ENCODE measurements at places on chromosomes 11 and 22.

GRCh38 chr11:130827451-130828377, 88.6 kb downstream of the SNX19 start:
- no peaks in the 10 kb centered on the region for H3K36me3 ChIP-seq
- H3K4me1 ChIP-seq = peaks cover 11% of the 10 kb centered on the region
- DNase-seq = peak; percentile 79

DNA sequence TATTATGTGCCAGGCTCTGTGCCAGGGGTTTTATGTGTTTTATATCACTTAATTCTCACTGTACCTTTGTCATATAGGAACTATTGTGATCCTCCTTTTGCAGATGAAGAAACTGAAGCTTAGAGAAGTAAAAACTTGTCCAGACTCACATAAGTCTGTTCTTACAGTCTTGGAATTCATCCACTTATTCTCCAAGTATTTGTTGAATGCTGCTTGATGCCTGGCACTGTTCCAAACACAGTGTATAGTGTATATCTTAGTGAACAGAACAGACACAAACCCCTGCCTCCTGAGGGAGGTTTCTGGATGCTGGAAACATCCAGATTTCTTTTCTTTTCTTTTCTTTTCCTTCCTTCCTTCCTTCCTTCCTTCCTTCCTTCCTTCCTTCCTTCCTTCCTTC, 29.0 kb upstream of the FGF3 start:
- no peaks in the 10 kb centered on the region for H3K4me1 ChIP-seq
- H3K4me3 ChIP-seq = no peak overlapping the region
- H3K27me3 ChIP-seq = no peaks in the 10 kb centered on the region
- no peak overlapping the region for H3K27ac ChIP-seq
- no peak for DNase-seq
- no peaks in the 10 kb centered on the region for H3K36me3 ChIP-seq

DNA sequence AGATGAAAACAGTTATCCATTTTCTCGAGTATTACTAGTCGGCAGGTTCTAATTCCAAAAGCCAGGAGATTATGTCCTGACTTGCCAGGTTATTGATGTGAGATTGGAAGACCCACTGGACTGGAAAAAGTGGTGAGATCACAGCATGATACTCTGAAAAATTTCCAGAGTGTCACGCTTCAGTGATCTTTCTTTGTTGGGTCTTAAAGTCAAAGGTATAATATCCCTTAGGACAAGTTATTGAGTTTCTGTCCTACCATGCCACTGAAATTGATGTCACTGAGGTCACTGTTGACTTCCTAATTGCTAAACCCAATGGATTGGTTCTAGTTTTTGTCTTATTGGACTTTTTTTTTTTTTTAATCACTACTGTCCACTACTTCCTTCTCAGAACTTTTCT, 104.5 kb upstream of the GRAMD1B start:
- no peak overlapping the region for H3K27ac ChIP-seq
- H3K4me3 ChIP-seq = no peak overlapping the region
- no peak for DNase-seq
- H3K4me1 ChIP-seq = peaks cover 6% of the 10 kb centered on the region

- H3K27ac ChIP-seq = no peak overlapping the region
- H3K27me3 ChIP-seq = no peaks in the 10 kb centered on the region
- no peaks in the 10 kb centered on the region for H3K4me1 ChIP-seq
- H3K36me3 ChIP-seq = no peaks in the 10 kb centered on the region
- no peak for DNase-seq
- H3K4me3 ChIP-seq = no peak overlapping the region
Observed at GRCh38 chr11:3192511-3193372, 25.9 kb downstream of the MRGPRG start.

- H3K4me1 ChIP-seq = no peaks in the 10 kb centered on the region
- no peak overlapping the region for H3K4me3 ChIP-seq
- DNase-seq = no peak
Observed at GRCh38 chr11:89535221-89535620, 44.0 kb upstream of the NOX4 start.

DNA sequence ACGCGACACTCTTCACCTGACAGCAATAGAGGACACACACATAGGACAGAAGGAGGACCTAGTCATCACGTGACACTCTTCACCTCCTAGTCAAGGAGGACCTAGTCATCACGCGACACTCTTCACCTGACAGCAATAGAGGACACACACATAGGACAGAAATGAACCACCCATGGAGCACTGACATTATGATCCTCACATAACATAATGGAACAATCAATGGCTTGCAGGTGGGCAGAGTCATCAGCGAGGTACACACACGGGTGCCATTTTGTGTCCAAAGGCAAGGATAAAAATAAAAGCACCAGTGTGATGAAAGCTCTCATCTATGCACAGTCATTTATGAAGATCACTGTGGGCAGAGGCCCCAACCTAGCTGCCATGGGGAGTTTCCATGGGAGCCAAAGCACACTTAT, 354.7 kb downstream of the LARGE1 start:
- H3K4me1 ChIP-seq = no peaks in the 10 kb centered on the region
- no peak overlapping the region for H3K4me3 ChIP-seq
- no peak for DNase-seq

DNA sequence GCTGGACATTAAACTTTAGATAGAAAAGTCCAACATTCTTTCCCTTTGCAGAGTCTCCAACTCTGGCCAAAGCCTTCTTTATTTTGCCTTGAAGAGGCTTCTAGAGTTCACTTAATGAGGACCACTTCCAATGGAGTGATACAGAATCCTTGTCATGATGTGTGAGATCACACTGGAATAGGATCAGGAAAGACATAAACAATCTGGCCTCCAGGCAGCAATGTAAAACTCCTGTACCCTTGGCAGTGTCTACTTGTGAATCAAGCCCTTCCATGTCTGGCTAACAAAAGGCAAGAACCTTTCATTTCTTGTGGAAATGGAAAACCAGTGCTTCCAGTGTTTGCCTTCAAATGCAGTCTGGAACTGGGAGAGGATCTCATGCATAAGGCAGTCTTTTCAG, 56.5 kb upstream of the FIBIN start:
- no peak overlapping the region for H3K4me3 ChIP-seq
- no peak overlapping the region for H3K27ac ChIP-seq
- no peak for DNase-seq
- H3K27me3 ChIP-seq = no peaks in the 10 kb centered on the region
- H3K36me3 ChIP-seq = no peaks in the 10 kb centered on the region

GRCh38 chr11:114167771-114168448, 108.4 kb downstream of the ZBTB16 start:
- no peaks in the 10 kb centered on the region for H3K36me3 ChIP-seq
- H3K4me3 ChIP-seq = no peak overlapping the region
- peak overlapping the region; percentile 99 for H3K27ac ChIP-seq
- H3K27me3 ChIP-seq = no peaks in the 10 kb centered on the region
- peaks cover 94% of the 10 kb centered on the region for H3K4me1 ChIP-seq

DNA sequence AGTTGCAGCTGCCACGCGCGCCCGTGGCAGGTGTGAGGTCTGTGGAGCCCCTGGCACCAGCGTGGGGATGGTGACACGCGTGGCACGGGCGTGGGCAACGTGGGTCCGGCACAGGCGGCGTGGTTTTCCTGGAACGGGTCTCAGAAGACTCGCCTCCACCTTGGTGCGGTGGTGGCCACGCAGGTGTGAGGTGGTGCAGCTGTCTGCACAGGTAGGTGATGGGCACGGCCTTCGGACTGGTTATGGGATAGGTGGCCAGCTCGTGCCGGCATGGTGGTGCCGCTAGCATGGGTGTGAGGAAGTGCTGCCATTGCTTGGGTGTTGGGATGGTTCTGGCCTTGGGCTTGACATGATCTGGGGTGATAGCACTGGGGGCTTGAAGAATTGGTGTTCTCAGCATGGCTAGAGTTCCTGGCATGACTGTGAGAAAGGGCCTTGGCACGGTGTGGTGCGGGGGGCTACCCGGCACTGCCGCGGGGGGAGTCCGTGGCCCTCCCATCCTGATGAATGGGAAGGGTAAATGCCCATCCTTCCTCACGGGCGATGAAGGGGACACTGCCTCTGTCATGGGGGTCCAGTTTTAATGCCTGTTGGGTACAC, 531 bp downstream of the DAGLA start:
- no peak overlapping the region for H3K27ac ChIP-seq
- H3K4me1 ChIP-seq = peaks cover 36% of the 10 kb centered on the region
- H3K27me3 ChIP-seq = no peaks in the 10 kb centered on the region
- DNase-seq = no peak
- H3K36me3 ChIP-seq = no peaks in the 10 kb centered on the region

DNA sequence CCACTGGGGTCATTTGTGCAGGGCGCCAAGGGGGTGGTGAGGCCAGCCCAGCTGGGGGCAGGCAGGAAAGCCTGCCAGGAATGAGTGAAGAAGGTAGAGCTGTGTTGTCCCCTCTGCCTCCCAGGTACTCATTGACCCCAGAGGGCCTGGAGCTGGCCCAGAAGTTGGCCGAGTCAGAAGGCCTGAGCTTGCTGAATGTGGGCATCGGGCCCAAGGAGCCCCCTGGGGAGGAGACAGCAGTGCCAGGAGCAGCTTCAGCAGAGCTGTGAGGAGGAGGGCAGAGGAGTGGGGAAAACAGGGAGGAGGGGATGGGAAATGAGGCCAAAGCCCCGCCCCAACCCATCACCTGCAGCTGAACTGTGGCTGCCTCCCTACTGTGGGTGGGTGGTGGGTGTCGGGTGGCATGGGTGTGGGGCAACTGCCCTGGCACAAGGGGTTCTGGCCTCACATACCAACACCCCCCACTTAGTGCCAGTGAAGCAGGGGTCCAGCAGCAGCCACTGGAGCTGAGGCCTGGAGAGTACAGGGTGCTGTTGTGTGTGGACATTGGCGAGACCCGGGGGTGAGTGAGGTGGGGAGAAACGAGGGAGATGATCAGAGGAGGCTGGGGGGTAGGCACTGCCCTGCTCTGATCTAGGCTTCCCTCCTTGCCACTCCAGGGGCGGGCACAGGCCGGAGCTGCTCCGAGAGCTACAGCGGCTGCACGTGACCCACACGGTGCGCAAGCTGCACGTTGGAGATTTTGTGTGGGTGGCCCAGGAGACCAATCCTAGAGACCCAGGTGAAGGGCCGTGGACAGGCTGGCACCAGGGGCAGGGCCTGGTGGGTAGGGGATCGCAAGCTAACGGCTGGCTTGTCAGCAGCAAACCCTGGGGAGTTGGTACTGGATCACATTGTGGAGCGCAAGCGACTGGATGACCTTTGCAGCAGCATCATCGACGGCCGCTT, 3.0 kb downstream of the MUS81 start:
- H3K4me3 ChIP-seq = no peak overlapping the region
- DNase-seq = no peak
- peaks cover 7% of the 10 kb centered on the region for H3K4me1 ChIP-seq
- no peak overlapping the region for H3K27ac ChIP-seq
- H3K36me3 ChIP-seq = no peaks in the 10 kb centered on the region
- no peaks in the 10 kb centered on the region for H3K27me3 ChIP-seq

DNA sequence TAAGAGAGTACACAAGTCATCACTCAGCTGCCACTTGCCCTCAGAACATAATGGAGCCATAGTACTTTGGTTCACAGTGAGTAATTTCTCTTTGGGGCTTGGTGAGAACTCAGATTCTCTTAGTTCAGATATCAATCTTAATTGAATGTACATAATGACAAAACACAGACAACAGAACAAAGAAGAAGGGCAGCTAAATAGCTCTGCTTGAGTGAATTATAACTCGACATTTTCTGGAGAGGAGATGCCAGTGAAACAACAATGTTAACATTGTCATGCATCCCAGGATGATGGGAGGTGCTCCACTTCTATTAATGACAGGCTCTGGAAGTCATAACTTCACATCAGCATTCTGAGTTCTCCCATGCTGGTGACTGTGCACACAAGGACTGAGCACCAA, 508.1 kb downstream of the TMEM135 start:
- H3K27me3 ChIP-seq = no peaks in the 10 kb centered on the region
- no peak overlapping the region for H3K27ac ChIP-seq
- H3K4me1 ChIP-seq = no peaks in the 10 kb centered on the region
- no peak for DNase-seq
- H3K36me3 ChIP-seq = no peaks in the 10 kb centered on the region

GRCh38 chr22:27514601-27515523, 286.7 kb downstream of the MN1 start:
- no peak overlapping the region for H3K27ac ChIP-seq
- peak; percentile 23 for DNase-seq
- H3K4me3 ChIP-seq = no peak overlapping the region

DNA sequence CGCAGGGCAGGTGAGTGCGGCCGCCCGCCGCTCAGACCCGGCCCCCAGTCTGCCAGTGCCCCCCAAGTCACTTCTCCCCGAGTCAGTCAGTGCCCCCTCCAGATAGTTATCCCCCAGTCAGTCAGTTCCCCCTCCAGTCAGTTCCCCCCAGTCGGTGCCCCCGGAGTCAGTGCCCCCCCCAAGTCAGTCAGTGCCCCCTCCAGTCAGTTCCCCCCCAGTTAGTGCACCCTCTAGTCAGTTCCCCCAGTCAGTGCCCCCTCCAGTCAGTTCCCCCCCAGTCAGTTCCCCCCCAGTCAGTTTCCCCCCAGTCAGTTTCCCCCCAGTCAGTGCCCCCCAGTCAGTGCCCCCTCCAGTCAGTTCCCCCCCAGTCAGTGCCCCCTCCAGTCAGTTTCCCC, 411 bp downstream of the PPP6R2 start:
- H3K4me1 ChIP-seq = peaks cover 8% of the 10 kb centered on the region
- no peaks in the 10 kb centered on the region for H3K36me3 ChIP-seq
- DNase-seq = no peak
- peak overlapping the region; percentile 97 for H3K4me3 ChIP-seq
- H3K27me3 ChIP-seq = no peaks in the 10 kb centered on the region

GRCh38 chr11:42674436-42674835, 637.4 kb upstream of the API5 start:
- DNase-seq = no peak
- no peaks in the 10 kb centered on the region for H3K36me3 ChIP-seq
- no peak overlapping the region for H3K4me3 ChIP-seq
- H3K27me3 ChIP-seq = no peaks in the 10 kb centered on the region
- H3K4me1 ChIP-seq = no peaks in the 10 kb centered on the region
